ENCODE measurements at places on chromosomes 6 and 20. TPM values are rescaled to one million over a fixed set of nuclear protein-coding genes. Genes with fewer than 3 reads are reported as not detected.

ASIP gene
- total RNA-seq, result not detected

NR2E1 gene
- not detected for total RNA-seq

SLC17A3 gene
- total RNA-seq, result 1.1 TPM

IP6K3 gene
- total RNA-seq, result 1.6 TPM

COL10A1 gene
- total RNA-seq, result not detected

HAO1 gene
- not detected for total RNA-seq

YWHAB gene
- 204 TPM for total RNA-seq

PSORS1C2 gene
- total RNA-seq, result not detected

TFAP2D gene
- total RNA-seq, result not detected

HCRTR2 gene
- not detected for total RNA-seq

FERMT1 gene
- total RNA-seq, result 14.7 TPM

SLC44A4 gene
- 0.08 TPM for total RNA-seq

CLDN20 gene
- total RNA-seq, result not detected
